ENCODE measurements at places on chromosomes 16 and 17.

- DNase-seq = no peak
These were observed 198.4 kb upstream of the SOX9 start for GRCh38 chr17:71922439-71922838.

GRCh38 chr16:30983289-30983889, 1.6 kb upstream of the HSD3B7 start:
- DNase-seq = no peak

DNA sequence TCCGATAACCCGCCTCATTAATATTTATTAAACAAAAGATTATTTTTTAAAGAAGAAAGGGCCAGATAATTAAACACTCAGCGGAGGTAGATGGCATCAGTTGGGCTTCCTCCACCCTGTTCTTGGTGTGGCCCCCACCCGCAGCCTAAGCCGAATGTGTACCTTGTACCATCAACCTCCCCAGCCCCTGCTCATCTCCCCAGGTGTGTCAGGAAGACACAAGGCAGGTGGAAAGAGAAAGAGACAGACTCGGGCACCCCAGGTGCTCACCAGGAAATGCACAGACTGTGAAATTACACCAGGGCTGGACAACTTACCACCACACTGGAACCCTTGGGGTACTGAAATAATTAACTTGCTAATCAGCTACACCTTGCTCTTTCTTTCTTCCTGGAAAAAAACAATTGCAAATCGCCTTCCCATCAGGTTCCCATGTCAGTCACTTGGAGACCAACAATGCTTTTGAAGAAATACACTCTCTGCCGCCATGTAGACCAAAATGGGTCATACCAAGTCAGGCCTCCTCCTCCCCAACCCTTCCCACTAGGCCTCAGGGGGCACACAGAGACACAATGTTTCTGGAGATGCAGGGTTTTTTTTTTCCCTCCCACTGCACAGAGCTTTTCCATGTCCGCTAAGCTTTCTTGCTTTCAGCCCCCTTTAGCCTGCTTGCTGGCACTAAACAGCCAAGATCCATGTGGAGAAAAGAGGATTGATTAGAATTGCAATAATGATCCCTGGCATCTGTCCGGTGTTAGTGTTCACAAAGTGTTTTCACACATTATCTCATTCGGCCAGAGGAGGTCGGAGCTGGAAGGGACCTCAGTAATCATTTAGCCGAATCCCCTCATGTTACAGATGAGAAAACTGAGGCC, 8.6 kb upstream of the LHX1 start:
- DNase-seq = no peak

DNA sequence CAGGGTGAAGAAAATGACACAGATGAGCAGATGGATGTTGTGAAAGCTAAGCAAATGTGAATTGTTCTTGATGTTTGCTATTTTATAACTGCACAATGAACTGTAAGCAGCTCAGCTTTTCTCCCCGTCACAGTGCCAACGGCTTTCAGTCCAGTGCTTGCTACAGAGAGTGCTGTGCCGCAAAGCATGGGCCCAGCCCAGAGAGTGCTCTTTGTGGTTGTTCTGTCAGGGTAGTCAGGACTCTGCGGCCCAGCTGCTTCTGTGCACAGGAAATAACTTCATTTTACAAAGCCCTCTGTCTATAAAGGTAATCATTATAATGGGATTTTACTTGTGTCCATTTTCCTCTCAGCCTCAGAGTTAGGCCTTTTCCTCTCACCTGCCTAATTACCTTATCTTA, 39.1 kb downstream of the CDRT15 start:
- no peak for DNase-seq

GRCh38 chr16:4787068-4787467, 1.1 kb downstream of the SEPTIN12 start:
- DNase-seq = no peak

DNA sequence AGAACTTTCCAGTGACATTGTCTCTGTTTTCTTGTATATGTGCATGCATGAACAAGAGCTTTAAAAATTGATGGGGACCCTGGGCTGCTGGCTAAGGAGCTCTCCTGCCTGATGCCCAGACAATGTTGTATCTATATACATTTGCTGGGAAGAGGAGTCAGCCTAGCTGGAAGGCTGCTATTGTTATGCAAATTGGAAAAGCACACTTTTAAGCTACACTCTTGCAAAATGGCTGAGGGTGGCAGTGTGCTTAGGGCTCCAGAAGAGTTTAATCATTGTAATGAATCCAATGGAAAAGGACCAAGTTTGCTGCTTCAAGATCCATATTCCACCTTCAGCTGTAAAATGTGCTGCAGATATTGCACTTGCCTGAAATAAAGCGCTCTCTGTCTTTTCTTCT, 171.8 kb downstream of the PRKCA start:
- DNase-seq = no peak

DNA sequence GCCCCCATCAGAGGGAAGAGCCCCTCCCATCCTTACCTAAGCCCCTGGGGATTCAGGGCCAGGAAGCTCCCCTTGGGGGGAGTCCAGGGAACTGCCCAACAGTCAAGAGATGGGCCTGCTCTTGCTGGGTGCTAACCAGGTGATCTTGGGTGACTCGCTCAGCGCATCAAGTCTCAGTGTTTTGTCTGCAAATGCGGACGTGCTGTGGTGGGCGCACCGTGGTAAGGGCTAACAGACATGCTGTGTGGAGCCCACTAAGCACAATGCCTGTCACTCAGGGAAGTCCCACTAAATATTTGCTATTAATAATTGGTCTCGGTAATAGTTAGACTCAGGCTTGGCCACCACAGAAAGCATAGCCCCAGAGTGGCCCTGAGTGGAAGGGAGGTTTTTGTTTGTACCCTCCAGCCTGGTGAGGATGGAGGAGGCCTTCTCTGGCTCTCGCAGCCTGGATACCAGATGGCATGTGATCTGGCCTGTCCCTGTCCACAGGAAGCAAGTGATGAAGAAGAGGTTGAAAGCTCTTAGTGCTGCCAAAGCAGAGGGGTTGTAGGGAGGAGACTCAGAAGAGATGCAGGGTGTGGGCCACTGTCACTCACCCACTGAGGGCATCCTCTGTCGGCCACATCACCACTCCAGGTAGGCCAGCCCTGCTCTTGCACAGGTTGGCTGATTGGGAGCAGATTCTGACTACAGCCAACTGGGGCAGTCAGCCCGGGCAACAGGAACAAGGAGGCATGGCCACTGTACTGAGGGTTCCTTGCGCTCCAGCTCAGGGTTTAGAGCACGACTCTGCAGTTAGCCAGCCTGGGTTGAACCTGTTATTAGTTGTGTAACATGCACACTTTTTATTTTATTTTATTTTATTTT, 69.8 kb upstream of the KSR1 start:
- no peak for DNase-seq

DNA sequence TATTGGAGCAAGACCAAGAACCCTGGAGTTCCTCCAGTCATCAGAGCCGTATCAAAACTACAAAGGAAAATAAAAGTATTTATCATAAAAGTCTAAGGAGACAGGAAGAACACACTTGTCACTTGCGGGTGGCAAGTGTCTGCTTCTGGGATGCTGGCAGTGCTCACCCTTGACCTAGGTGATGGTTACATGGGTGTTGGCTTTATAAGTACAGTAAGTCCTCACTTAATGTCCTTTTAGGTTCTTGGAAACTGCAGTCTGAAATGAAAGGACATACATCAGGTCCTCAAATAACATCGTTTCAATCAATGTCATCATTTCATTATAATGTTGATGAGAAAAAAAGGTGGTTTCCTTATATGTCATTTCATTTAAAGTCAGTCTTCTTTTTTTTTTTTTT, 3.0 kb upstream of the AIPL1 start:
- DNase-seq = no peak

DNA sequence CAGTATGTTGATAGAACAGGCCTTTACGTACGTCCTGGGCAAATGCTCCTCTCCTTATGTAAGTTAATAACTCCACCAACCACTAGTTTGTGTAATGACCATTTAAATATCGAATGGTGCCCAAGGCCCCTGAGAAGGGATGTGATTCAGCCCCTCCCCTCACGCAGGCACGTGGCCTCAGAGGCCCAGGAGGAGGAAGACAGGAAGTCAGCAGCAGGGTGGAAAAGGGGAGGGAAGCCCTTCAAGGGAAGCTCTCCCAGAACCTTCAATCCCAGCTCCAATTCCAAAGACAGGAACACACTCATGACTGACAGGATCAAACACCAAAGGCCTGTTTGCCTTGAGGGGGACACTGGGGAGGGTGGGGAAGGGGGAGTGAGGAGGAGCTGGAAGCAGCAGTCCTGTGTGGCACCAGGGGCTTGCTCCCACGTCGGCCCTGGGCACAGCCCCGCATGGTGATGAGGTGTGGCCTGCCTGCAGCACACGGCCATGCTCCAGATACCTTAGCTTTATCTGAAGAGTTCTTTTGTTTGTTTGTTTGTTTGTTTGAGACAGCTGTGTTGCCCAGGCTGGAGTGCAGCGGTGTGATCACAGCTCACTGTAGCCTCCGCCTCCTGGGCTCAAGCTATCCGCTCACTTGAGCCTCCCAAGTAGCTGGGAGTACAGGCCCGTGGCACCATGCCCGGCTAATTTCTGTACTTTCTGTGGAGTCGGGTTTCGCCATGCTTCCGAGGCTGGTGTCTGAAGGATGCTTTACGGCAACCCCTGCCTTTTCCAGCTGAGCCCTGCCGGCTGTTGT, 105.0 kb downstream of the ZNF778 start:
- DNase-seq = peak; percentile 61

DNA sequence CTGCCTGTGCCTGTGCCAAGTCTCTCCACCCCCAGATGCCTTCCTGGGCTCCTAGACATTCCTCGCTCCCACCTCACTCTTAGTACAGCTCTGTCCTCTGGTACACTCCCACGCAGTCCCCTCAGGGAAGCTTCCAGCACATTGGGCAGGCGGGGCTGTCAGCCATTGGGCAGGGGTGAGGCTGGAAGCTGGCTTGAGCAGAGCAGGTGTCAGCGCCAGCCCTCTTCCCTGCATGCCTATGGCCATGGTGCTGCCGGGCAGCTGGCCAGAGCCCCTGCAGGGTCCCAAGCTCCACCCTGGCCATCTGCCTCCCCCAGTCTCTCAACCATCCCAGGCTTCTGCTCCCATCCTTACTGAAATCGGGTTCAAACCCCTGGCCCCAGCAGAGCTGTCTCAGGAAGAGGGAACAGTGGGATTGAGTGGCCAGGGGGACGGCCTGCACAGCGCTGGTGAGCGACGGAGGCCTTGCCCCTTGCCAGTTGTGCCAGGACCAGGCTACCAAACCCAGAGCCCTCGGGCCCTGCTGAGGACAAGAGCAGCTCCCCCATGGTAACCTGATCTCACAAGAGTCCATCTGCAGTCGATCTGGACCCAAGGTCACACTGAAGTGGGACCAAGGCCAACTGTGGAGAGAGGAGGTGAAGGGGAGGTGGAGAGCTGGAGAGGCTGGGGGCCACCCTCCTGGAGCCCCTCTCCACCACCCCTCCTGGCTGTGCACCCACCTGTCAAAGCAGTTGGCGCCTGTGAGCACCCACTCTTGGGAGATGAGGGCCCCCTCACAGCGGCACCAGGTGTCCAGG, 2.4 kb upstream of the B9D1 start:
- no peak for DNase-seq
